CD14-positive monocyte (primary cell): ENCODE measurements at places on chromosomes 12 and 14. TPM values are rescaled to one million over a fixed set of nuclear protein-coding genes. Genes with fewer than 3 reads are reported as not detected.
A peak's percentile ranks its signal among the peaks of the same experiment; 100 is the strongest.

The PDZRN4 gene
- not detected in 2 replicates for polyA plus RNA-seq

The ATG2B gene
- polyA plus RNA-seq = 1.3 TPM

The PTPN6 gene
- 562 TPM for polyA plus RNA-seq

The C12orf57 gene
- 19.1 TPM for polyA plus RNA-seq

The KRT79 gene
- polyA plus RNA-seq = not detected

The SYNDIG1L gene
- polyA plus RNA-seq = not detected

The DGKA gene
- 16.0 TPM for polyA plus RNA-seq

DNA sequence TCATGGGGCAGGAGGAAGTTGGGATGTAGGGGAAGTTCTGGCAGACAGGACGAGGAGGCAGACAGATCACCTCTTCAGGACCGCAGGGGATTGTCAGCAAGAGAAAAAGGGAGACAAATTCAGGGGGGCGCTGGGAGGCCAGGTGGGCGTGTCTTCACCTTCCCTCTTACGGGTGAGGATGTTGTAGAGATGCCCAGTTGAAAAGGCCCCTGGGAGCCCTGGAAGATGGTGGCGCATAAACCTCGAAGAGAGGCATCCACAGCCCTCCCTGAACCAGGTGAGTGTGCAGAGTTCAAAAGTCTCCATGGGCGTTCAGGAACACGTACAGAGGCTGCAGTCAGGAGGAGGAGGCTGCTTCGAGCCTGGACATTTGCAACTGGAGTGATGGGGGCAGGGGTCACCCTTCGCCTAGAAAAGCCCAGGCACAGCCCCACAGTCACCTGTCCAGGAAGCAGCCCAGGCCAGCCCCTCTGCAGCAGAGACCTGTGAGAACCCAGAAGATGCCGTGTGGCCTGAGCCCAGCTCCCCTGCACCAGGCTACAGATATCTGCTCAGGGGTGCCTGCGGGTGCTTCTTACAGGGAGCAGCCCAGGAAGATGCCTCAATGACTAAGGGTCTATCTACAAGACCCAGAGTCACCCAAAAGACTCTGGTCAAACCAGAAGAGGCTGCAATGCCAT, 74.4 kb downstream of the PRIMA1 start:
- DNase-seq = no peak

DNA sequence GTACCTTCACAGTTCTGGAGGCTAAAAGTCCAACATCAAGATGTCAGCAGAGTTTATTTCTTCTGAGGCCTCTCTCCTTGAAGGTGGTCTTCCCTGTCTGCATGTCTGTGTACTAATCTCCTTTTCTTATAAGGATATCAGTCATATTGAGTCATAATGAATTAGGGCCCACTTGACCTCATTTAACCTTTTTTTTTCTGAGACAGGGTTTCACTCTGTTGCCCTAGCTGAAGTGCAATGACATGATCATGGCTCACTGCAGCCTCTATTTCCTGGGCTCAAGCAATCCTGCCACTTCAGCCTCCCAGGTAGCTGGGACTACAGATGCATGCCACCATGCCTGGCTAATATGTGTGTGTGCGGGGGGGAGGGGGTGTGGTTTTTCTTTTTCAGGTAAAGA, 41.7 kb downstream of the PPM1H start:
- DNase-seq = no peak

GRCh38 chr12:32284561-32284960, 114.8 kb upstream of the FGD4 start:
- DNase-seq = no peak

GRCh38 chr12:102061096-102061559, 663 bp downstream of the WASHC3 start:
- DNase-seq = peak; percentile 0

- DNase-seq = peak; percentile 29
Measured at GRCh38 chr14:20343862-20344220, 406 bp downstream of the PARP2 start.

DNA sequence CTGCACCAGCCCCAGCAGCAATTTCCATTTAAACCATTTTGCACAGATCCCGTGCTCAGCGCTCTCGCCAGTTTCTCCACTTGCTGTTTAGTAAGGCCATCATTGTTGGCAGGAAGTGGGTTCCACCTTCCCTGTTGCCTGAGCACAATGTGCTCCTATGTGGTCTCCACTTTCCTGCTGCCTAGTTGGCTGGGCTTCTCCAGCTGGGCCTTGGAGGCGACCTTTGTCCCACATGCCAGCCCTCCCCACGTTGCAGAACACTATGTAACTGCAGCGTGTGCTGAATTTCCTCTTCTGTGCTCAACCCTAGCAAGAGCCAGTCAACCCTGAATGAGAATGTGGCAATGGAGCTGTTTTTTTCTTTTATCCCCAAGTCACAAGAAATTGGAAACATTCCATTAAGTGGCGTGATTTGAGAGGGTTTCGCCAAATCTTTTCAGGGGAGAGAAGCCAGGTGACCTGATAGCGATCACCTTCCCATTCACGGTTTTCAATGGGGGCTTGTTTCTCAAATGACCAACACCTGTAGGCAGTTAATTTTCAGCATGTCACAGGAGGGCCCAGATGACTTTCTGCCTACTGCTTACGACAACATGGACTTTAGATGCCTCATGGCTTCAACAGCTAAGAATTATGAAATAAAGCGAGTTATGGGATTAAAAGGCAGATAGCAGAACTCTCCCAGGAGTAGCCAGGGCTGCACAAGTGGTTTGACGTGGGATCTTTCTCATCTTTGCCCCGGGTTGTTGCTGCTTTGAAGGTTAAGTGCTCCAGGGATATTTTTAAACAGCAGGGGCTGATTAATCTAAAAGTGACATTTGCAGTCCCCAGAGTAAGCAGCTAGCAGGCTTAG, at the start of gene ACACB:
Gene ACACB (plus strand): TSS at position 830 of the 853 bp plus-strand sequence. CDS start 22,819 bp downstream, outside the sequence.
- DNase-seq = no peak
